ENCODE measurements at places on chromosomes 1 and 21.

DNA sequence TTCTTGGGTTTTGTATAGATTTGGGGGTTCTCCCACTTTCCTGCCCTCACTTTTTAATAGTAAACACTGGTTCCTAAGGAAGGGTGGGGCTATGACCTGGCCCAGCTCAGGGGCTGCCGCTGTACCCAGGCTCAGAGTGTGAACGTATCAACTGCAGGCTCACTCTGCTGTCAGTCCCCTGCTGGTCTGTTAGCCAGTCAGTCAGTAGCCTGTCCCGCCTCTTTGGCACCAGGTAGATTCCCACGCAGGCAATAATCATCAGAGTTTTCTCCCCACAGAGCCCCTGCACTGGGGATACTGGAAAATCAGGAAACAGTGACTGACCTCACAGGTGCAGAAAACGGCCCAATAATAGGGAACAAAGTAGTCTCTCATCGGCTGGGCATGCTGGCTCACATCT is 15.0 kb upstream of the ALPL start:
- DNase-seq = no peak

GRCh38 chr1:66455446-66455845 is 78.5 kb upstream of the SGIP1 start:
- no peak for DNase-seq

DNA sequence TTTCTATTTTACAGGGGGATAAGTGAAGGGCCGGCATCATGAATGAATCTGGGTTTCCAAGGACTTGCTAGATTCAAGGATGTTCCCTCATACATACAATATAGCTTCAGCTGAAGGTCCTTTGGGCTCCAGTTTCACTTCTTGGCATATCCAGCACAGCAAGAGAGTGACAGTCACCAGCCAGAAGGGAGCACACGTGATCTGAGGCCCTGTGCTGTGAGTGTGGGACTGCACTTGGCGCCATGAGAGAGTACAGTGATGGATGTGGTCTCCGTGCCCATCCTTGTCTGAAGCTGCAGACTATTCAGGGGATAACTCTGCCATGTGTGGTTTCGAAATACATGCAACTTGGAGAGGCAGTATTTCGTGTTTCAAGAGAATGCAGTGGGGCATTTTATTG is 159.7 kb upstream of the DSCAM start:
- DNase-seq = no peak

DNA sequence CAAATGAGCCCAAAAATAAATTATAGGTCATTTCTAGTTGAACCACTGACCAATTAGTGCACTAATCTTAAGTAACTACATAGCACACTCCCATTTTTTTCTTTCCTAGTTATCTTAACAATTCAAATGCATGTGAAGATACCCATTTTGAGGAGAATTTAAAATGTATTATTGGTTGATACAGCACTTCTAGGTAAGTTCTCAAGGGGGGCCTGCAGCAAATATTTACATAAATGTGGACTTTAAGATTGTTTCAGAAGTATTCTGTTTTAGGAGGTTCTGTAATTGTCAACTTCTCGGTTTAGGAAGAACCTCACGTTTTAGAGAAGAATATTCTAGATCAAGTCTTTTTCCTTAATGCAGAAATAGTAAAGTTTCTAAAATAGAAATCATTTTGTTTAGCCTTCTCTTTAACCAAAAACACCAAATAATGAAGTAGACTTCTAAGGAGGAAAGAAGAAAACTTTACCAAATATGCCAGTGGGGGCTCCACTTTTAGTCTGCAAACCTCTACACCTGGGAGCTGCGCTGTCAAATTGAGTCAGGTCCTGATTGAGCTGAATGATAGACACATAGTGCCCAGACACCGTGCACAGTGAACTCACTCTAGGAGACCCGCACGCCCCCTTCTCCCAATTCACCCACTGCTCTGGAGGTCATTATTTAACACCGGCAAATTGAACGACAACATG is 144.4 kb downstream of the RUNX1 start:
- no peak for DNase-seq

DNA sequence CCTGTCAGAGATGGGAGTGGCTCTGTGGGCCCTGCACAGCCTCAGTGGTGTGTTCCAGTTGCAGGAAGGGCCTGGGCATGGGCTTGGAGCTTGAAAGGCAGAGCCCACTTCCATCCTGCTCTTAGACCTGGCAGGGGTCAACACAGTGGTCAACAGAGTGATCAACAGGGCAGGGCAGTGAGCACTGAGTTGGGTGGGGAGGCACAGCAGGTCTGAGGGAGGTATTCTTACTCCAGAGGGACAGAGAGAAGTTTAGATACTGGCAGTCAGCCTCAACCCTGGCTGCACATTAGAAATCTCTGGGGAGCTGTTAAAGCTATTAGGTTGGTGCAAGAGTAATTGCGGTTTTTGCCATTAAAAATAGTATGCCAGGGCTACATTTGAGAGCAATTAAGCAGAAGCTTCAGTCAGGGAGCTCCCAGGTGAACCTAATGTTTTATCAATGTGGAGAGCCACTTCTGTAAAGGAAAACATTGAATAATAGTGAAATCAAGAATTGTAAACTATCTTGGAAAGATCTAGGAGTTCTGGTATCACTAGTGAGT is 37.7 kb downstream of the SH3BGR start:
- DNase-seq = no peak

- DNase-seq = no peak
Observed at GRCh38 chr1:237817277-237817676, 73.4 kb downstream of the ZP4 start.

GRCh38 chr1:46517932-46518498 is 28.4 kb downstream of the DMBX1 start:
- no peak for DNase-seq

DNA sequence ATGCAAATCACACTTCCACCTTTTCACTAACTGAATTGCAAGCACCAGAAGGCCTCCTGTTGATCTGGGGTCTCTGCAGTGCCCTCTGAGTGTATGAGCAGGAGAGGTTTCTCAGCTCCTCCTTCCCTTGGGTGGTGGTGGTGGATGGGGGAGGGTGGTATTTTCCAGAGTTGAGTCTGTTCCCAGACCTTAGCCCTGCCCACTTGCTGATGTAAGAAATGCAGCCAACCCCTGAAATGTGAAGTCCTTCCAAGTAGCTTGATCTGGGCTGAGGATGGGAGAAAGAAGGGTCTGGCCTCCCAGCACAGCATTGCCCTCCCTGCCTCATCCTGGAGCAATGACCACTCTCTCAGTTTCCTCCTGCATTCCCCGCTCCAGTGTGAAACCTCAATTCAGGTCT is 6.3 kb upstream of the FOXD2 start:
- no peak for DNase-seq

Measured in GF-D8 (cell line).